ENCODE measurements at places on chromosomes 5 and 9.

GRCh38 chr5:61887271-61887670 lies 418.7 kb upstream of the KIF2A start:
- no peak for DNase-seq

GRCh38 chr9:117672369-117672768 lies 31.8 kb upstream of the TLR4 start:
- DNase-seq = no peak

DNA sequence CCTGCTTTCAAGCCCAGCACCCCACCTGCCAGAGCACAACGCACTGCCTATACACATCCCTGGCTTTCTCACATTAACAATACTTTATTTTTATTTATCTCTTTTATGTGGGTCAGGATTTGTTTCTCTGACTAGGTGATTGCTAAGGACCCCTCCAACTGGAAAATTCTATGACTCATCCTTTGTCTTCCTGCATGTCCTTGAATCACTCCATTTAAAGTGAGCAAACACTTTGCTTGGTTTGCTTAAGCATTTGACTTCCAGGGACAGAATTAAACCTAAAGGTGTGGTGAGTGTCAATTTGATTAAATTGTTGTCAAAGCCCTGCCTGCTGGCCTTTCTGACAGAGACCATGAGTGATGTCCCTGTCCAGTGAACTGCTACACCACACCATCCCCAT lies 536.5 kb upstream of the BRINP1 start:
- DNase-seq = no peak

DNA sequence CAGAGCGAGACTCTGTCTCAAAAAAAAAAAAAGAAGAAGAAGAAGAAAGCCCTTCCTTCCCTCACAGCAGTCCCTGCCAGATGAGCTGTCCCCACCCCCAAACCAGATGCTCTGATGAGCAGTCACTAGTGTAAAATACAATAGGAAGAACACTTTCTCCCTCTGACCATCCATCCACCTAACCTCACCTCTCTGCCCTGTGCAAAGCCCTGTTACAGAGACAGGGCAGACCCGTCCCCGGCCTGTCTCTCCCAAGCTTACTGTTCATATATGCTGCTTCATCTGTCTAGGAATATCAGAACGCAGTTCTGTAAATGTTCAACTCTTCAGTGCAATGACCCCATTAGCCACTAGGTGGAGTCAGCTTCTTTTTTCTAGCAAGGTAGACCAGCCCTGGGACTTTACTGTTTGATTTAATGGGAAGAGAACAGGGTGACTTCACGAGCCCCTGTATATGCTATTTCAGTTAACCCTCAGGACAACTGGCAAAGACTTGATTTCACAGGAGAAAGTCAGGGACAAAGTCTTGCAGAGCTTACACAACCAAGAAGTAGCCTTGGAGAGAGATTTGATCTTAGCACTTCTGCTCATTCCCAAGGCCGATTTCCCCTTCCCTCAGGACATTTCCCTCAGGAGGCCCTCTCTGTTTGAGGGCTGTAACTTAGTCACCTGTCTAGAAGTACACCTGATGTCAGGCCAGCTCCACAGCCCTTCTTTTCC lies 14.9 kb upstream of the FGFR4 start:
- DNase-seq = peak; percentile 54

DNA sequence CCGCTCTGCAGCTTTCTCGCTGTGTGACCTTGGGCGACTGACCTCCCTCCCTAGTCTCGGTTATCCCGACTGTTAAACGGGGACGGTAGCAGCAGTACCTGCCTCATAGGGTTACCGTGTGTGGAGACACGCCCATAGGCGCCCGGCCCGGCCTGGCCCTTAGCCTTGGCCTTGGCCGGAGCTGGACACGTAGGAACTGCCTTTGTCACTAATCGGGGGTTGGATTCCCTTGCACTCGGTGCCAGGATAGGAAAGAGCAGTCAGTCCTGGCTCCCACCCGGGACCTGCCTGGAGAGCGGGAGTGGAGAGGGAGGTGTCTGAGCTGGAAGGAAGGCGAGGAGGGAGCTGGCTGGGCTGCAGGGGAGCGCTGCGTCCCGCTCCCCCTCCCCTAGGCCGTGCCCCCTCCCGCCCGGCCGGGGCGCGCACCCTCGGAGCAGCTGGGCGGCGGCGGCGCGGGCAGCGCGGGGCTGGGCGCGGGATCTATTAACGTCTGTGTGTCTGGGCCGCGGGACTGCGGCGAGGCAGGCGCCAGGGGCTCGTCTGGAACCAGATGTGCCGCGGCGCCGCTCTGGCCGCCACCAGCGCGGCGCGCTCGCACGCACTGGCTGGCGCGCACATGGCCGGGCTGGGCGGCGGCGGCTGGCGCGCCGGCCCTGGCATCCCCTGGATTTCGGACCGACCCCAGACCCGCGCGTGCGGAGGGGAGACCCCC lies 31.7 kb downstream of the PRRX2 start:
- no peak for DNase-seq

DNA sequence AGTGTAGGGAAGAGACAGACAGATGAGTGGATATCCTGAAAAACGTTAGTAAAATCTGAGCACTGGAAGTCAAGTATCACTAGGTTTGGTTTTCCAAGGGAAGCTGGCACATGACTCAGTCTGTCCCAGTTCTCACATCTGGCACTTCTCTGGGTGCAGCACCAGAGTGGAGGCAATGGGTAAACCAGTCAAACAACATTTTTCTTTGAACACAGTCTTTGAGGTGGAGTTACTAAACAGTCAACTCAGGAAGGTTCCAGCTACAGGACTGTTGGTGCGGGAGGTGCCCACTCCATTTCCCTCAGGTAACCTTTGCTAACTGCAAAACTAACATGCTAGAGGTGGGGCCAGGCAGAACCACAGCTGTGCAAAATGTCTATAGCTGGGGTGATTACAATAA lies 301.4 kb upstream of the RFX3 start:
- no peak for DNase-seq

- no peak for DNase-seq
Measured at GRCh38 chr5:77423022-77423750, 68.9 kb downstream of the WDR41 start.

- DNase-seq = no peak
Measured at GRCh38 chr9:627336-627970, 214.0 kb upstream of the DMRT1 start.

DNA sequence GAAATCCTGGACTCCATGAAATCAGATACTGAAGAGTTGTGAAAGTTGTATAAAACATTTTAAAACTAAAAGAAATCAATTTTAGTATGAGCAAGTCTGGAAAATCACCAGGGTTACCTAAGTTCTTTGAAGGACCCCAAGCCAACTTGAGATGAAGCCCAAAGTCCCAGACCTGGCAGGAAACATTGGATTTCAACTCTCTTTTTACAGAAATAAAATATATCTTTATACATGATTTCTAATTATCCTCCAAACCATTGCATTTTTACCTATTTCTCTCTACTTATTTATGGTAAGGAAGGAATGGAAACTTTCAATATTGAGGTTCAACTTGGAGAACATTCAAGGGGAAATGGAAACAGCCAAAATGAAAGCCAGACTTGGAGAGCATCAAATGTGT lies 390.6 kb upstream of the C9orf72 start:
- DNase-seq = no peak

DNA sequence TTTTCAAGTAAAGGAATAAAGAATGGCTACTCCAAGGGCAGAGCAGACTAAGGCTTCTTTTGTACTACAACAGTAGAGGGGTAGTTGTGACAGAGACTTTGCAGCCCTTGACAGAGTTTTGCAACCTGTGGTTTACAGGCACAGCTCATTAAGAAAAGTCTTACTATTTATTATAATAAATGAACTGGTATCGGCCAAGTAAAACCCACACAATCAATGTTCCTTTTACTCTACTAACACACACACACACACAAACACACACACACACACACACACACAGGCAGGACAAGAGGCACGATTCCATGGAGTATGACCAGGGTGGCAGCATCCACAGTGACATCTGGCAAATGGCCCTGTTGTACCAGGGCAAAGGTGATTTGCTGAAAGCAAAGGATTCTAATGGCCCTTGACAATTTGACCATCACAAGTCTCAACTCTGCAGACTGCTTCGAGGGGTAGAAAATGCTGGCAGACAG lies 59.1 kb upstream of the GOLPH3 start:
- DNase-seq = no peak

GRCh38 chr9:251398-251797 lies 36.7 kb downstream of the DOCK8 start:
- DNase-seq = no peak

- DNase-seq = no peak
Measured at GRCh38 chr5:80607832-80608231, 37.8 kb upstream of the ANKRD34B start.

- no peak for DNase-seq
Measured at GRCh38 chr5:124981901-124982300, 235.5 kb upstream of the ZNF608 start.

DNA sequence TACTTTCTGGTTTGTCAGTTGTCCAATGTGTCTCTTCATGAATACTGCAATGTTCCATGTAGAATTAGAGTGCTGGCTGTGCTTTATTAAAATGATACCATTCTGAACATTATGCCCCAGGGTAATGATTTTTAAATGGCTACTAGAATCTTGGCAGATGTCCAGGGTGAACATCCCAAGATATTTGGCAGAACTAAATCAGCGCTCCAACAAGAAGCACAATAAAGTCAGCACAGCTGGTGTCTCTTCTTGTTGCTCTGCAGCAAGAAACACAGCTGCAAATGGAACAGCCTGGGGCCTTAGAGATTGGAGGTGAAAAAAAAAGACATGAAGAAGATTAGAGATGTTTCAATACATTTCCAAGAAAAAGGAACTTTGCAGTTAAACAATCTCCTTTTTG lies 248.3 kb downstream of the CDH18 start:
- no peak for DNase-seq

- no peak for DNase-seq
Measured at GRCh38 chr5:134095887-134096589, 18.4 kb upstream of the TCF7 start.

DNA sequence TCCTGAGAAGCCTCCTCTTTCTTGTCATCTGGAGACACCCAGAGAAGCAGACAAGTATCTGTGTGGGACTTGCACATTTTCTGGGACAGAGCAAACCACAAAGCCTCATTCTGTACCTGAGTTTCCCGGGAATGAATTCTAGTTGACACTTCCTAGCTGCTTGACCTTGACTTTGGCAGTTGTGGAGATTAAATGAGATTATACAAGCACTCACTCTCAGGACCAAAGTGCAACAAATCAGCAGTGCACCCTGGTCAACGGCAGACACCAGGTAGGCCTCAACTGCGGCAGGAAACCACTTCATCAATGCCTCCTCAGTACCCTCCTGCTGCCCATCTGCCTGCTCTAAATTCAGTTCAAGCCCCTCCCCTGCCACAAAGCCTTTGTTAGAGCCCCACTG lies 114.7 kb upstream of the PANK3 start:
- no peak for DNase-seq

DNA sequence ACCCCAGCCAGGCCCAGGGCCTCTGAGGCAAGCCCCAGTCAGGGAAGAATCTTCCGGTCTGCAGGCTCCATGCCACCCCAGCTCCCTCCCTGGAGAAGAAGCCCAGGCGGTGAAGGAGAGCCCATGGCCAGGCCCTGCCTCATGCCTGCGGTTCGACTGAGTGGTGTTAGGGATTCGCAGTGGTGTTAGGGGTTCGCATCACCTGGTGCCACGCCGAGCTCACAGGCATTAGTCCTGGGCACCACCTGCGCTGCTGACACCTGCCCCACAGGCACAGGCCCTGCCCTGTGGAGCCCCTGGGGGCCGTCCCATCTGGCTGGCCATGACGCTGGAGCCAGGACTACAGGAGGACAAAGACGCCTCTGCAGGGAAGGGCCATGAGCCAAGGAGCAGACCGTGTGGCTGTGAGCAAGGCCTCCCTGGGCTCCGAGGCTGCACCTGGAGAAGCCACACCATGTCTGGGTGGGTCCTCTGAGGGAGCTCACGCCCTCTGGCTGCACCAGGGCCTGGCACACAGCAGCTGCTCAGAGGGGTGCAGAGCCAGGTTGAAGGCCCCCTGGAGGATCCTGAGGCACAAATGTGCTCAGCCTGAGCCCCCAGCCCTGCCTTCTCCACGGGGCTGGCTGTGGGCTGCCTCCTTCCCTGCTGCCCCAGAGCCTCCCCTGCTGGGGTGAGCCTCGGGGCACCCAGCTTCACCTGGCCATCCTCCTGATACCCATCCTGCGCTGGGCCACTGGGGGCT lies 27.6 kb upstream of the RNF130 start:
- no peak for DNase-seq

DNA sequence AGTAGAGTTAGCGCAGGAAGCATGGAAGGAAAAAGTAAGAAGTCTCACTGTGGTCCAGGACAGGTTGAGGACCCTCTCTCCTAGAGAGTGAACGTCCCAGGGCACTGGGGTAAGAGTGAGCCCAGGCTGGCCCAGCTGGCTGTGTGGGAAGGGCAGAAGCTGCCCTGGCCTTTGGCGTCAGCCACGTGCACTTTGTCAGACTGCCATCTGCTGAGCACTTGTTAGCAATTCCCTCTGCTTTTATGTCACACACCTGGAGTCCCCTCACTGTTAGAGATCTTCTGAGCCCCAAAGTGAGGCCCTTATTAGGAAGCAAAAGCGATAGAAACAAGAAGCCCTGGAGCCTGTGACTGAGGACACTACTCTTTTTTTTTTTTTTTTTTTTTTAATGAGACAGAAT lies 79.1 kb downstream of the UGCG start:
- DNase-seq = no peak

All from stimulated activated CD8-positive, alpha-beta memory T cell treated with anti-CD3 and anti-CD28 coated beads, Interleukin-12 subunit alpha, Interleukin-12 subunit beta, amount 100 ng/mL, for 1 hour (primary cell).